ENCODE measurements at places on chromosomes 3 and 15.

GRCh38 chr3:37074178-37074577 lies 80.9 kb downstream of the MLH1 start:
- DNase-seq = no peak

- no peak for DNase-seq
Measured at GRCh38 chr3:10762611-10763247, 53.3 kb upstream of the SLC6A11 start.

- DNase-seq = no peak
Measured at GRCh38 chr3:197169028-197169427, 129.4 kb downstream of the DLG1 start.

GRCh38 chr3:129985113-129985512 lies 10.6 kb downstream of the TRH start:
- DNase-seq = no peak

DNA sequence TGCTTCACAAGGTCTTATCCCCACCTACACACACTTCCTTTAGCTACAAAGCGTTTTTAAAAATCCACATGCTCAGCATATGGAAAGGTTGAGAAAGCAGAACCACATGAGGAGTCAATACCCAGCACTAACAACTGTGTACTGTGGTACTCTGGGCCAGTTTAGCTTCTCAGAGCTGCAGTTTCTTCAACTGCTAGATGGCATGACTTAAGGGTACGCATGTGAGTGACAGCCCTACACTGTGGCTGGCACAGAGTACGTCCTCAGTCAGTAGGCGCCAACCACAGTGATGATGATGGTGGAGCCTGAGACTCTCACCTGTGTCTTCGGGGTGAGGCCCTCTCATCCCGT lies 17.4 kb downstream of the CCDC12 start:
- peak; percentile 40 for DNase-seq

DNA sequence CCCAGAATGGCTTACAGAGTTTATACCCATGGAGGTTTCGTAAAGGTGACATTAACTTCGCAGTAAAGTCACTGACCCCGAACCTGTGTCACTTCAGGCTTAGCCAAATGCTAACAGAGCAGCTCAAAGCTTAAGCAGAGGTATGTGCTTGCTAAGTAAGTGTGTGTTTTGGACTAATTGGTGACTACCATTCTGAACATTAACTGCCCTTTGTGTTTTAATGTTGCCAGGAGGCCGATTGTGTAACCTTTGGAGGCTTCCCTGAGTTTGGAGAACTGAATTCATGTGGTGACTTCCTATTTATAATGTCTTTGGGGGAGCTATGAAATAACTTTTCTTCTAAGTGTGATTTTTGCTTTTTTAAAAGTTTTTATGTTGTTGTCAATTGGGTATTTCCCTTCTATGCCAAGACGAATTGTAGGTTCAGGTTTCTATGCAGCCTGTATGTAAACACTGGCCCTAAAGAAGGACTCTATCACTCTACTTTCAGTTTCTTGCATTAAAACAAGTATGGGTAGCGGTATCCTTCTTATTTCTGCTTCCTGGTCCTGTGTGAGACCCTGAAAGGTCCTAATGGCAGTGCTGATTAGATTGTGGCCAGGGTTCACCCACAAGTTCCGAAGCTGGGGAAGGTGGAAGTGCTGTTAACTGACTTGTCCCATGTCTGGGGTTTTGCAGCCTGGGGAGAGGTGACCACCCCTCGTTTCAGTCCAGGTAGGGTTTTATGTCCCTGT lies 86.3 kb downstream of the IGF1R start:
- no peak for DNase-seq
